ENCODE measurements at places on chromosomes 16 and 17. TPM values are rescaled to one million over a fixed set of nuclear protein-coding genes. Genes with fewer than 3 reads are reported as not detected.

GRCh38 chr17:12922120-12922519, 95.7 kb downstream of the ELAC2 start:
- no peaks in the 10 kb centered on the region for H3K4me1 ChIP-seq
- H3K4me3 ChIP-seq: no peak overlapping the region

- DNase-seq: no peak
- H3K36me3 ChIP-seq: no peaks in the 10 kb centered on the region
- H3K4me3 ChIP-seq: no peak overlapping the region
- H3K4me1 ChIP-seq: no peaks in the 10 kb centered on the region
- H3K27ac ChIP-seq: no peak overlapping the region
Observed at GRCh38 chr16:29745121-29745852, 503 bp downstream of the C16orf54 start.

- no peaks in the 10 kb centered on the region for H3K4me1 ChIP-seq
- H3K36me3 ChIP-seq: no peaks in the 10 kb centered on the region
- H3K4me3 ChIP-seq: no peak overlapping the region
- no peaks in the 10 kb centered on the region for H3K27me3 ChIP-seq
- DNase-seq: no peak
Observed at GRCh38 chr17:64393000-64393402, 2.3 kb upstream of the PECAM1 start.

DNA sequence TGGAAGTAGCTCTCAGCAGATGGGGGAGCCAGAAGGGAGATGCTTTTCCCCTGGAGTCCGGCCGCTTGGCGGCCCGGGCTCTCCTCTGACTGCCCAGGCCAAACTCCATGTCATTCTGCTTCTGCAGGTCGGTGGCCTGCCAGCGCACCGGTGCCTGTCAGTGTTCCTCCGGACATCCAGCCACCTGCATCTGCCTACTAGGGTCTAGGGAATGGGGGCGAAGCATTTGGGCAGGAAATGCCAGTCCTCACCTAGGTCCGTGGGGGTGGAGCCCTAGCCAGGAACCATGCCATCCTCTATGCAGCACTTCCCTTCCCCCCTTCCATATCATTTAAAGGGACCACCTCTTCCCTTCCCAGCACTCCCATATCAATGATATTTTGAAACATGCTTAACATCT, 34.2 kb downstream of the GJC1 start:
- no peaks in the 10 kb centered on the region for H3K36me3 ChIP-seq
- H3K27me3 ChIP-seq: no peaks in the 10 kb centered on the region
- DNase-seq: no peak
- peak overlapping the region; percentile 42 for H3K4me3 ChIP-seq

GRCh38 chr17:81428948-81429774, 33.9 kb downstream of the BAHCC1 start:
- no peaks in the 10 kb centered on the region for H3K4me1 ChIP-seq
- peak; percentile 91 for DNase-seq
- H3K27me3 ChIP-seq: no peaks in the 10 kb centered on the region
- no peak overlapping the region for H3K4me3 ChIP-seq
- H3K36me3 ChIP-seq: no peaks in the 10 kb centered on the region

- H3K27me3 ChIP-seq: no peaks in the 10 kb centered on the region
- H3K4me1 ChIP-seq: peaks cover 15% of the 10 kb centered on the region
- DNase-seq: no peak
Observed at GRCh38 chr17:57327176-57327970, 71.0 kb downstream of the MSI2 start.

DNA sequence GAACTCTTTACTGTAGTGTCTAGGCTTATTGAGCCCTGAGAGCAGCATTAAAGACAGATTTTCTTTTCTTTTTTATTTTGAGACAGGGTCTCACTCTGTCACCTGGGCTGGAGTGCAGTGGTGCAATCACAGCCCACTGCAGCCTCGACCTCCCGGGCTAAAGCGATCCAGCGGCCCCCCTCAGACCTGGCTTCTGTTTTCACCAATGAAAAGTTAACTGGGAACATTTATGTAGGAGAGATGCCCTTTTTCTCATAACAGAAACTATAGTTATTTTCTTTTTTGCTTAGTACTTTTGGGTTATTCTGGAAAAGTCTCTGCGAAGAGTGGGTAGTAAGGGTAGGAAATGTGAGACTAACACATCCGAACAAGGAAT, 1.5 kb downstream of the MAP1LC3B start:
- no peaks in the 10 kb centered on the region for H3K27me3 ChIP-seq
- DNase-seq: peak; percentile 43
- H3K36me3 ChIP-seq: peaks cover 2% of the 10 kb centered on the region
- peak overlapping the region; percentile 99 for H3K27ac ChIP-seq
- peak overlapping the region; percentile 71 for H3K4me3 ChIP-seq

- no peaks in the 10 kb centered on the region for H3K4me1 ChIP-seq
- no peak overlapping the region for H3K27ac ChIP-seq
- peak; percentile 64 for DNase-seq
- H3K27me3 ChIP-seq: no peaks in the 10 kb centered on the region
- peaks cover 14% of the 10 kb centered on the region for H3K36me3 ChIP-seq
- H3K4me3 ChIP-seq: no peak overlapping the region
Observed at GRCh38 chr16:50310308-50311133, 44.2 kb downstream of the ADCY7 start.

GRCh38 chr17:5561736-5562571, 22.4 kb downstream of the NLRP1 start:
- H3K27me3 ChIP-seq: no peaks in the 10 kb centered on the region
- no peaks in the 10 kb centered on the region for H3K4me1 ChIP-seq
- peaks cover 19% of the 10 kb centered on the region for H3K36me3 ChIP-seq

CSH1 gene
- not detected for total RNA-seq

GALK1 gene
- total RNA-seq: 17.2 TPM

PRR29 gene
- total RNA-seq: not detected

GCGR gene
- total RNA-seq: 0.33 TPM

TMIGD1 gene
- total RNA-seq: not detected

ATP2A1 gene
- not detected for total RNA-seq

TBC1D3K gene
- not detected for total RNA-seq

All from sigmoid colon (tissue), 7 donors.